ENCODE measurements at places on chromosomes 2 and 18. TPM values are rescaled to one million over a fixed set of nuclear protein-coding genes. Genes with fewer than 3 reads are reported as not detected.

- no peak for DNase-seq
Measured at GRCh38 chr2:202165945-202166344, 72.5 kb downstream of the SUMO1 start.

GRCh38 chr2:215658635-215659305 is 222.9 kb upstream of the FN1 start:
- DNase-seq, result peak; percentile 70

DNA sequence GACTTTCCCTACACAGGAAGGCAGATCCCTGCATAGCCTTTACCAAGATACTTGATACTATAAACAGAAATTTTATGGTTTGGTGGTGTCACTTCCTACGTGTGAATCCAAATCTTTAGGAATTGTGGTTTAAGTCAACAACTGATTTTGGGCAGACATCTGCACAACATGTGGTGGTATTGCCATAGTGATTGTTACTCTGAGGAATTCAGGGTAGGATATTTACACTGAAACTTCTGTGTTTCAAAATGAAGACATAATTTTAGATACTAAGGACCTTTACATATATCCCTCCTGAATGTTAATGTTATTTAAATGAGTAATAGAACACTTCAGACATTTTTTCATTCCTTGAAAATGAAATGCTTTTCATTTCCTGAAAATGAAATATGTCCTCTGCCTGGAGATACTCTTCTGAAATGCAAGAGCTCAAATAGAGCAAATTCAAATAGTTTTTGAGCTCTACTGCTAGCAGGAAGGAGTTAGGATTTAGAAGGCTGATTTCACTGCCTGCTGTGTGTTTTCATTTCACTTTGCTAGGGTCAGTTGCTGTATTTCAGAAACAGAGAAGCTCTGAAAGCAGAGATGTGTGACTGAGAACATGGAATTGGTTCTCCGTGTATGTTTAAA is 77.2 kb downstream of the MDH1 start:
- DNase-seq, result no peak

DNA sequence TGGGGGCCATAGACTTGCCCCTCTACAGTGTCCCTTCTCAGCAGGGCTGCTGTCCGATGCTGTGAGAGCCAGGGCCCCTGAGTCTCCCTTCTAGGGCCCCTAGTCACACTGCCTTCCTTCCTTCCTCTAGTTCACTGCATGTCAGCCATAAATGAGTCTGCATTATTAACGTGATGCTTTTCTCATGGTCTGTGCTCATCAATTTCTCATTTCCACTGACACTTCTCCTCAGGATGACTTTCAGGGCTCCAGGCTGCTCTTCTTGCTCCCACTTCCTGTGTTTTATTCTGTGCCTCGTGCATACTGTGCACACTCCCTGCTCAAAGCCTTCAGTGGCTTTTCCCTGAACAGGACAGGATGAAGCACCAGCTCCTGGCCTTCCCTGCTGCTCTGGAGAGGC is 146.5 kb downstream of the FAM210A start:
- DNase-seq, result no peak

- DNase-seq, result no peak
Measured at GRCh38 chr18:46276748-46277147, 172.6 kb downstream of the HAUS1 start.

DNA sequence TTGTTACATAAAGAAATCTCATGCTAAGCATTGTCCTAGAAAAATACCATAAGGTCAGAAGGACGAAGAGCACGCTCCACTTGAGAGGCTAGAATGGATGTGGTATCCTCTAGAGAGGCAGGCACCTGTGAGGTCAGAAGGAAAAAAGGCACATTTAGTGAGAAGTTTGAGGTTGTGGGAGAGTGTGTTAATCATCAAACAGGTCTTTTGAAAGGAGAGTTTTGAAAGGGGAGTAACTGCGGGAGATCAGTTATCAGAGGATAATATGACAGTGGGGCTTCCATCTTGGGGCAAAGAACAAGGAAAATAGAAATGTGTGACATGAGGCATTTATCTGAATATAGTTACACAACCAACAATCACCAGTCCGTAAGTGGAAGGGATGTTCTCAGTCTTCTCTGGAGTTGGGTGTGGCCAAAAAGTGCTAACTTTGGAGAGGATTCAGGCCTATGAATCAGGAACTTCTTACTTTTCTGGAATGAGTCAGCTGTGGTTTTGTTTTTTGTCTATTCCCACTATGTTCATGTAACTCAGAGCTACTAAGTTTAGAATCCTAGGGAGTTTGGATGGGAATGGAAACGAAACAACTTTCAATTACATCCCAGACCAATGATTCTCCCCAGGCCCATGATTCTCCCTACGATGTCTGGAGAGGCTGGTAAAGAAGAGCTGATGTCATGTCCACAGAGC is 451.4 kb upstream of the ST6GAL2 start:
- DNase-seq, result no peak

- peak; percentile 80 for DNase-seq
Measured at GRCh38 chr2:46657042-46657504, 177.7 kb downstream of the TMEM247 start.

DNA sequence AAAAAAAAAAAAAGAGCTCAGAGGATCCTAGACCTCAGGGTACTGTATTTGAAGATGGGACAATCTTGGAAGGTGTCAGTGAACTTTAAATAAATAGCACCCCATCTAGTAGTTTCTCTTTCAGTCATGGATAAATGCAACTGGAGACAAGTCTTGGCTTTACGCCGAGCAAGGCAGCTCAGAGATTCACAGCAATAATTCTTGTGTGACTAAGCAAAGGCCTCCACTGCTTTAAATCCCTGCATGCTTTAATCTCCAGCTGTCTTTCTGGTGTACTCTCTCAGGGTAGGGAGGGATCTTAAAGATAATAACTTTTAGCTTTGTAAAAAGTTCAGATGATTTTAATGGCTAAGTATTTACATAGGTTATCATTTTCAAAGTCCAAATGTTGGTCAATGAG is 36.3 kb downstream of the NRXN1 start:
- no peak for DNase-seq

GRCh38 chr18:25225151-25225550 is 126.8 kb downstream of the ZNF521 start:
- DNase-seq, result no peak

MC4R gene
- polyA plus RNA-seq, result 0.58 TPM

GRCh38 chr18:42341423-42341822 is 386.4 kb downstream of the PIK3C3 start:
- no peak for DNase-seq

- no peak for DNase-seq
Measured at GRCh38 chr2:40357667-40358066, 94.2 kb downstream of the SLC8A1 start.

SERPINB11 gene
- not detected for polyA plus RNA-seq

GRCh38 chr18:47868744-47869143 is 61.7 kb downstream of the SMAD2 start:
- DNase-seq, result no peak

DNA sequence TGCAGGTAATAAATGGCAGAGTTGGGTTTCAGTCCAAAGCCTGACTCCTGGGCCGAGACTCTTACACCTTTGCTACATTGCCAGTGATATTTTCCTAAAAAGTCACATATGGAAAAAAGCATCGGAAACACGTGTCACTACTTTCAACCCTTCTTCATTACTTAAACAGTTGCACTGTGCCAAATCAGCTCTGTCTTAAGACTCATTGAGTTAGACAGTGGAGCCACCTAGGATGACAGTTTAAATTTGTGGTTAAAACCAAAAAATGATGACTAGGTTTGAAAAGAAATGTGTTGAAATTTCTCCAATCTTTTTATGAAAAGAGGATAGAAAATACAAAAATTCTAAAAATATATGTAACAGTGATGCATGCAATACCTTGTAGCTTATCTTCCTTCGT is 97.5 kb downstream of the TMEM247 start:
- DNase-seq, result no peak

DNA sequence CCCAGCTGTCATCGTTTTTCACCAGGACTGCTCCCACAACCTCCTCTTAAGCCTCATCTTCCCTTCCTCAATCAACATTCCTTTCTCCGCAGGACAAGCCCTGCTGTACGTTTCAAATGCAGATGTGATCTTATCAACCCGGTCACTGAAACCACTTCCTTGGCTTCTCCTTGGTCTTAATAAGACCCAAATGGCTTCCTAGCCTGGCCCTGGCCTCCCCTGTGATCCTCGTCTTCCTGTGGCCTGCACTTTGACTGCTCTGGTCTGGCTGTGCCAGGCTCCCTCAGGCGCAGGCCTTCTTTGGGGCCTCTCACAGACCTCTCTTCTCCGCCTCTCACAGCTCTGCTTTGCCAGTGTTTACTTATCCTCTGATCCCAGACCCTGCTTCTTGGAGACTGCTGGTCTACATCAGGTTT is 4.7 kb upstream of the ADNP2 start:
- no peak for DNase-seq

METTL5 gene
- polyA plus RNA-seq, result 52.9 TPM

ASIC4 gene
- 0.06 TPM for polyA plus RNA-seq

- DNase-seq, result no peak
Measured at GRCh38 chr2:171452773-171453172, 18.7 kb downstream of the DCAF17 start.

DNA sequence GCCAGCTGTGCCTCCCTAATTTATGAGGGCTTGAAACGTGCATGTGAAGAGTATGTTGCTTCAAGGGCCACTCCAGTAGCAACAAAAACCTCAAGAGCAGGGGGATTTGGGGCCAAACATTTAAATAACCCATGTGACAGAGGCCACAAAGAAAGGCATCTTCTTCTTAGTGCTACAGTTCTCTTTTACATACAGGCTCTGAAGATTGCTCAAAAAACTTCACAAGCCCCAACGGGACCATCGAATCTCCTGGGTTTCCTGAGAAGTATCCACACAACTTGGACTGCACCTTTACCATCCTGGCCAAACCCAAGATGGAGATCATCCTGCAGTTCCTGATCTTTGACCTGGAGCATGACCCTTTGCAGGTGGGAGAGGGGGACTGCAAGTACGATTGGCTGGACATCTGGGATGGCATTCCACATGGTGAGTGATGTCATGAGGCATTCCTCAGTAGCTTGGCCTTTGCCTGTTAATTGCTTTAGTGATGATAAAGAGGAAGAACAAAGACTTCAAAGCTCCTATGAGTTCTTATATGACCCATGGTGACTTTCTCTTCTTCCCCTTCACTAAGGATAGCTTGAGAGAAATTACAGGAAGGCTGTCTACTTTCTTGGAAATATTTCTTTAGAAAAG is 40.1 kb downstream of the NRP2 start:
- no peak for DNase-seq

DNA sequence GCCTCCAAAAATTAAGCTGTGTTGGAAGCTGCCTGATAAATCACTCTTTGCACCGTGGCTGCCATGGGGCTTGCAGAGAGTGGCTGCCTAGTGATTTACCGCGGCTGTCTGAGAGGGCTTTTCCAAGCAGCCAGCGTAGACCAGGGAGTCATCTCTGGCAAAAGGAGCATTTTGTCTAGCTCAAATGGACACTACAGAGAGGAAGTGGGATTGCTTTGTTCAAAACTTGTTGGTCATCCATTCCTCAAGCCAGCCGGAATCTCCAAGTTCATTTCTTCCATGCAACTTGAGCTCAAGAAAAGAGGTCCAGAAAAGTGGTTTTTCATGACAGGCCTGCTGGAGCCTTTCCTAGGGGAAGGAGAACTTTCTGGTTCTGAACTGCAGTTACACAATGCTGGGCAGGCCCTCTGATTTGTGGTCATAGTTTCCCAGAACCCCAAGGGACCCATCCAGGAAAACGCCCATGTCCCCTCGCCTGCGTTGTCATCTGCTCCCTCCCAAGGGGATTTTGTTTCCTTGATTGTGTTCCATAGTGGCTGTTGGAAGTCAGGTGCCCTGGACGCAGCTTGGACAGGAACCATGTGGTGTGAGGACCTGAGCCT is 108.1 kb downstream of the TRIB2 start:
- DNase-seq, result peak; percentile 57

Data from right lung (tissue), 10 donors.